ENCODE measurements at places on chromosomes 11 and 22. TPM values are rescaled to one million over a fixed set of nuclear protein-coding genes. Genes with fewer than 3 reads are reported as not detected.
A peak's percentile ranks its signal among the peaks of the same experiment; 100 is the strongest.

DNA sequence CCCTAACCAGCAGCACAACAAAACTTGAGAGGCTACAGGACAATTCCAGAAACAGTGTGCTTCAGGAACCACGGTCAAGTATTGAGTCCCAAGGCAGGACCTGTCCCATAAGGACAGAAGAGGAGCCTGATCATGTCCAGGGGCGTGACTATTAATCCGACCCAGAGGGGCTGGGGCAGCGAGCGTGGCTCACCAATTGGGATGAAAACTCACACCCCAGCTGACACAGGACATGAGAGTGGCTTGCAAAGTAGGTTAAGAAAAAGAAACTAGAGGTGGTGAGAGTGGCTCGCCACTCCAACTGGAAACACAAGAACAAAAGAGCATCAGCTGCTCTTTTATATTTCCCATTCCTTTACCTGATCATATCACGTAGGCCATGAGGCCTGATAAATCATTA, 16.0 kb upstream of the FEZ1 start:
- no peak for DNase-seq

DNA sequence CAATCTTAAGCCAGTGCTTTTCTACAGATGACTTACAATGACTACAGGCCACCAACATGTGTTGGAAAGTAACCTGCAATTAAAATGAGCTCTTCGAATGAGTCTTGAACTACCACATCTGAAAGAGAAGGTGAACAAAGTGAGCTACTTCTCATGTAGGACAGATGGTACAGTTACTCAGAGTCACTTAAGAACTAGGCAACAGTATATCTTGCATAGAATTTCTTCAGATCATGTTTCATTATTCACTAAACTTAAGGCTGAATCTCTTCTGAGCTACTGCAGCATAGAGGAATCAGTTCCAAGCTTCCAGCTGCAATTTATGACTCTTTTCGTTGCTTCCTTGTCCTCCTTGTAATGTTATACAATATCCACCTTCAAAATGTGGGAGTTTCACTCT, 270.9 kb downstream of the TTC28 start:
- DNase-seq: no peak

ABCG4 gene
- not detected for total RNA-seq

C11orf91 gene
- not detected for total RNA-seq

DNA sequence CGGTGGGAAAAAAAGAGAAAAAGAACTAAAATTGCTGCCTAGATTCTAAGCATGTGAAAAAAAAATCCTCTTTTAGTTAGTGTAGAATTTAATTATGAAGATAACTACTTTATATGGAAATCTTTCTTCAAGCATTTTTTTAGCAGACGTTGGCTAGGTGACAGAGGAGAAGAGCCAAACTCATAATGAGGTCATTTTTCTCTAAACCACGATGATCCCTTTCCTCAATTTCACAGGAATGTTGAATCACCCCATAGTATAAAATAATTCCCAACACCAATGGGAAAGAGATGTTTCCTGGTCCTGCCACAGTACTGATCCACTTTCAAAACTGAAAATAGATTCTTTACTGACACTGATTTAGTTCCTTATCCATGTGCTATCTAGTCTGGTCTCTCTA, 319.8 kb downstream of the DLG2 start:
- DNase-seq: no peak

DNA sequence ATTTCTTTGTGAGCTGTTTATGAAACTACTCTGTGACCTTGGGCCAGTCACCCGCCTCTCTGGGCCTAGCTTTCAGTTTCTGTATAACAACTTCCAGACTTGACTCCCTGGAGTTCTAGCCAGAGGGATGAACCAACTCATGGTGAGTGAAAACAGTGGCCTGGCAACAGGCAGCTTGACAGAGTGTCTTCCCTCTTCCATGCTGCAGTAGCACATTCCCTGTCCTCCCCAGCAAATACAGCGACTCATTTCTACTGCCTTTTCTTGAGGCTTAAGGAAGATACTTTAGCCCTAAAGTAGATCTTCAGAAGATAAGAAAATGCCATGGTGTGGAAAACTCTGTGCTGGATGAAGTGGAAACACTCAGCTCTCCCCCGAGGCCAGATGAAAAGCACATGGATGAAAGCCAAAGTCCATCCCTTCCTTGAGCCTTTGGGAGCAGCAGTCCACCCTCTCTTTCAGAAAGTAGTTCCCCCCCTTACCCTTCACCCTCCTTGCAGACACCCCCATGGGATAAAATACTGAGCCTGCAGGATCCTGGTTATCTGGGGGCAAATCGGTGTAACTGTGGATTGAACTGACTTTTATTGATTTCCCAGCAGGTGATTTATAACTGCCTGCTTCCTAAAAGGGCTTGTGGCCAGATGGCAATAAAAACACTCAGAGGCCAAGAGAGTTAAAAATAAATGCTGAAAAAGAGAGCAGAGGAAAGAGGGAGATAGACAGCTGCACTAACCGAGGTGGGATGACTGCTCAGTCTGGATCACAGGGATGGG, 24.1 kb downstream of the IRAG1 start:
- DNase-seq: peak; percentile 34

DCDC1 gene
- total RNA-seq: 0.11 TPM

NDUFV1 gene
- 175 TPM for total RNA-seq

- no peak for DNase-seq
These were observed 26.0 kb downstream of the DUSP8 start for GRCh38 chr11:1546077-1546535.

DNA sequence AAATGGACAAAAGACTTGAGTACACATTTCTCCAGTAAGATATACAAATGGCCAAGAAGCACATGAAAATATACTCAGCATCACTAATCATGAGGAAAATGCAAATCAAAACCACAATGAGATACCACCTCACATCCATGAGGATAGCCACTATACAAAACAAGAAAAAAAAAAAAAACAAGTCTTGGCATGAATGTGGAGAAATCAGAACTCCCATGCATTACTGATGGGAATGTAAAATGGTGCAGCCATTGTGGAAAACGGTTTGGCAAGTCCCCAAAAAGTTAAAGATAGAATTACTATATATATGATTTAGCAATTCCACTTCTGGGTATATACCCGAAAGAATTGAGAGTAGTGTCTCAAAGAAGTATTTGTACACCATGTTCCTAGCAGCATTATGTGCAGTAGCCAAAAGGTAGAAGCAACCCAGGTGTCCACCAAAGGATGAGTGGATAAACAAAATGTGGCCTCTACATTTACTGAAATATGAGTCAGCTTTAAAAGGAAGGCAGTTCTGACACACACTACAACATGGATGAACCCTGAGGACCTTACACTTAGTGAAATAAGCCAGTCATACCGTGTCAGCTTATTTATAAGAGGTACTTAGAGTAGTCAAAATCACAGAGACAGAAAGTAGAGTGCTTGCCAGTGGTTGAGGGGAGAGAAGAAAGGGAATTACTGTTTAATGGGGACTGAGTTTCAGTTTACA, 146.3 kb downstream of the WNT7B start:
- no peak for DNase-seq

CABP4 gene
- total RNA-seq: not detected

- DNase-seq: no peak
These were observed 74.5 kb upstream of the NCAM1 start for GRCh38 chr11:112886434-112887370.

- peak; percentile 10 for DNase-seq
These were observed at the start of gene OR51E2 for GRCh38 chr11:4697585-4697984. TSS of gene OR51E2 (minus strand) at chr11:4697853. CDS start at chr11:4682711, 15,142 bp downstream.

CENATAC gene
- 8.2 TPM for total RNA-seq
